ENCODE measurements at places on chromosomes 1 and 21.

DNA sequence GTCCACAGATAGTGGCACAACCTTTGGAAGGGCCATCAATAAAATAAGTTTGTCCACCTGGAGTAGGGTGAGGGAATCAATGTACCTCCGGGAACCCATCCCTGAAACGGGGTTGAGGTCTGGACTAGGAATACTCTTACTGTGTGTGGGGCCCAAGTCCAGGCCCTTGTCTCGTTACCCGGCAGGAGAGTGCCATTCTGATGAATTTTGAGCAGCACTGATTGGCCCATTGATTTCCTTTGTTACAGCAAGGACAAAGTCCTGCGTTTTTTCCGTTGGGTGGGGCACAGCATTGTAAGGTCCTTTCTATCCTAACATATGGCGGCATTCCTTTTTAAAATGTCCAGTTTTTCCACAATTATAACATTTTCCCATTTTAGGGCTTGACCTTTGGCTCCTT is 75.2 kb downstream of the AXDND1 start:
- no peak for DNase-seq

DNA sequence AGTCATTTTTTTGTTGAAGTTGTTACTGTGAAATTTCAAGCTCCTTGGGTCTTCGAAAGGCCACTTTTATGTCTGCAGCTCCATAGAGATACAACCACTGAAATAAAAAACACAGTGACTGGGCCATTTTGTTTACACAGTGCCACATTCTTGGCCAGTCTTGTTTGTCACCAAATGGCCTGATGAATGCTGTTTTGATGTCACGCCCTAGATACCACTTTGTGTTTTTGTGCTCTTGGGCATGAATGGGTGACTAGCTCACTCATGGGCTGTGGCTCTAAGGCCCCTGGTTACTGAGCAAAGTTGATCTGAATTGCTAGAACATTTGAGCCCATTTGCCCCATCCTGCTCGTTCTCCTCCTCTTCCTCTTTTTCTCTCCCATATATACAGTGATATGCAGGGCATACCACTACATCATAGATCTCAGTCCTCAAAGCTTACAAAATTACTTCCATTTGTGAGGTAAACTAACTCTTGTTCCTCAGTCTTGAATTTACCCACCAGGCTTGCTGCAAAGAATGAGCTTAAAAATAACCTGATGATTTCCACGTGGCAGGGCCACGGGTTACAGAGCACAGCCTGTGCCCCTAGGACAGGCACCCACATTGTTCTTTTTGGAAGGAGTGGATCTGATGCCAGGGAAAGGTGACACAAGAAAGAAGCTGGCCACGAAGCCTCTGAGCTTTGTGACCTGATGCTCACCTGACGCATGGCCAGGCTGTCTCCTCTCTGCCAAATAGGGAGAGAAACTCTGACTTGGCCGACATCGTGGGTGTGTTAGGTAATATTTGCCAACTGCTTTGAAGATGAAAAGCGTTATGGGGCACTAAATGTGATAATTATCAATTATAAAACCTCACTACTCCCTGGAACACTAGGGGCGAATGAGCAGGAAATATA is 92.4 kb downstream of the RUNX1 start:
- DNase-seq = no peak

GRCh38 chr1:5338466-5338865 is 653.8 kb downstream of the NPHP4 start:
- DNase-seq = no peak

DNA sequence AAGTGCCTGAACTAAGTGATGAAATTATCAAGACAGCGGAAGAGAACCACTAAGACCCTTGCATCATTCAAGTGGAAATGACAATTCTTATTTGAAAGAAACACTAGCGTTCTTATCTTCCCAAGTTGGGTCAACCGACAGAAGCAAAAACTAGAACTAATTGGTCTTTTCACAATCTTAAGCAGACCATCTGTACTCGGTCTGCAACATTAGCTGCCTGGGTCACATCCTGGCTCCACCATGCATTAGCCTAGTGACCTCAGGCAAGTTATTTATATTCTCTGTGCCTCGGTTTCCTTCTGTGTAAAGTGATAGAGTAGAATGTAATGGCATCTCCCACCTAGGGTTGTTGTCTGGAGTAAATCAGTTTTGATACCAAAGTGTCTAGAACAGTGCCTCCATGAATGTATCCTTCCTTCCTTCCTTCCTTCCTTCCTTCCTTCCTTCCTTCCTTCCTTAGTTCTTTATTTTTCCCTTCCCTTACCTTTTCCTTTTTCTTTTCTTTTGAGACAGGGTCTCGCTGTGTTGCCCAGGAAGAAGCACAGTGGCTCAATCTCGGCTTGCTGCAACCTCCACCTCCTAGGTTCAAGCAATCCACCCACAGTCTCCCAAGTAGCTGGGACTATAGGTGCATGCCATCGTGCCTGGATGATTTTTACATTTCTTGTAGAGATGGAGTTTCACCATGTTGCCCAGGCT is 6.0 kb downstream of the COLGALT2 start:
- no peak for DNase-seq

GRCh38 chr1:154481053-154481452 is 21.0 kb upstream of the TDRD10 start:
- DNase-seq = no peak

GRCh38 chr1:107252271-107252670 is 111.4 kb downstream of the NTNG1 start:
- no peak for DNase-seq

- no peak for DNase-seq
Observed at GRCh38 chr1:217211486-217211885, 419.4 kb downstream of the GPATCH2 start.

GRCh38 chr1:26482921-26483320 is 10.7 kb downstream of the HMGN2 start:
- DNase-seq = no peak

GRCh38 chr1:212485913-212486618 is 53.3 kb downstream of the NENF start:
- DNase-seq = peak; percentile 98

DNA sequence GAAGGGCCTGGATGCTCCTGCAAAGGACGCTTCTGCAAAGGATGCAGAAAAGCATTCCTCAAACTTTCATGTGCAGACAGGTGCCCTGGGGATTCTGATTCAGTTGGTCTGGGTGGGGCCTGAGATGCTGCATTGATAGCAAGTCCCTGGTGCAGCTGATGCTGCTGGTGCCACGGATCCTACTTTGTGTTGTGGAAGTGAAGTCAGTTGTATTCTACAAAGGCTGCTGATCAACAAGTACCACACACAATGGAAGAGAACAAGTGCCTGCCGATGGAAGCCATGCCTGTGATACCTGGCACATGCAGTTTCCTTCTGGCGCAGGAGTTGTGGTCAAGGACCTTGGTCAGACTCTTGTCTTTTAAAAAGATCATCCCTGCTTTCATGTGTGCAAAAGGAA is 478.8 kb downstream of the CAMTA1 start:
- no peak for DNase-seq

GRCh38 chr21:45828580-45829570 is 152.7 kb upstream of the COL6A1 start:
- DNase-seq = no peak

- DNase-seq = no peak
Observed at GRCh38 chr1:224851848-224852261, 77.6 kb upstream of the DNAH14 start.

GRCh38 chr21:28473530-28474220 is 519.0 kb downstream of the LTN1 start:
- no peak for DNase-seq

DNA sequence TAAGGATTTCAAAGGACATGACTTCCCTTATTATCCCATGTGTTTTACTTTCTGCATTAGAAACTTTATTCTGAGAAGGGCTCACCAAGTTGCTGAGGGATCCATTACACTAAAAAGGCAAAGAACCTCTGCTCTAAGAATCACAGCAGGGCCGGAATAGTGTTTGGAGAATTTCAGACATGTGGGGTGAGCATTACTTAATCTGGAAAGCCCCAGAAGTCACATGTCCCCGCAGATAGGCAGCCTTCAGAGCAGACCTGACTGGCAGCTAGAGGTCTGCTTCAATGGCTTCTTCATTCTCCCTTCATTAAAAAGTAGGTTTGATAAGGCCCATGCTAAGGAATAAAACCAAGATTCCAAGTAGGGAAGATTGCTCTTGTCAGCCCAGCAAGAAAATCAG is 52.6 kb upstream of the RBM15 start:
- DNase-seq = no peak

- no peak for DNase-seq
Observed at GRCh38 chr1:98368995-98369394, 292.5 kb upstream of the SNX7 start.

DNA sequence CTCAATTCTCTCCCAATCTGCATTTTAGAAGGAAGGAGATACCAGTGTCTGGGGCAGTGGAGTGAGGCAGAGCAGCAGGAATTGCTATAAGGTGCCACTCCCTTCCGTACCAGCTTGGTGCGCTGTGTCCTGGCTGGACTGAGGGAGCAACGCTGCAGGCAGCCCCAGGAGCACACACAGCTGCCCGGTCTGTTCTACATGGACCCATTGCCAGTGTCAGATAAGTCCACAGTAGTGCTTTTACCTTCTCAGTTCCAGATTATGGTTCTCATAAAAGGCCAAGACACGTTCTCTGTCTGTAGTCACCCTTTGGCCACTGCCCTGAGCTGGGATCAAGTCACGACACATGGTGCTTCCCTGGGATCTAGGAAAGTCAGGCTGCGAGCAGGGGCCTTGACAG is 44.1 kb upstream of the BARHL2 start:
- DNase-seq = no peak

GRCh38 chr1:157131281-157131680 is 6.9 kb downstream of the ETV3 start:
- DNase-seq = no peak

GRCh38 chr1:170686291-170686690 is 22.4 kb downstream of the PRRX1 start:
- no peak for DNase-seq

GRCh38 chr1:63277195-63278192 is 44.9 kb upstream of the FOXD3 start:
- no peak for DNase-seq

DNA sequence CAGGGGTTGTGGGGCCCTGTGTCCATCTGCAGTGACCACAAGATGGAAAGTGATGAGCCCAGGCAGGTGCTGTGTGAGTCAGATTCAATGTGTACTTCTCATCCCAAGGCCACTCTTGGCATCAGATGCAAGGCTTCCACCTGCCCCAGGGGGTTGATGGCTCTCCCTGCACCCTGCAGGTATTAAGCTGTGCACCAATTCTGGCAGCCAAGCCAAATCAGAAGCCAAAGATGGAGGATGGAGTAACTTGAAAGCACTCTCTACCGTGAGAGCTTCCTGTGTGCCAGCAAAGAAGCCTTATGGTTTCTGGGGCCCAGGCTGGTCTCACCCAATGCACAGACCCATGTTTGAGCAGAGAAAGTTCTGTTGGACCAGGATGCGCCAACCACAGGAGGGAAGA is 44.3 kb upstream of the TENT5C start:
- no peak for DNase-seq

DNA sequence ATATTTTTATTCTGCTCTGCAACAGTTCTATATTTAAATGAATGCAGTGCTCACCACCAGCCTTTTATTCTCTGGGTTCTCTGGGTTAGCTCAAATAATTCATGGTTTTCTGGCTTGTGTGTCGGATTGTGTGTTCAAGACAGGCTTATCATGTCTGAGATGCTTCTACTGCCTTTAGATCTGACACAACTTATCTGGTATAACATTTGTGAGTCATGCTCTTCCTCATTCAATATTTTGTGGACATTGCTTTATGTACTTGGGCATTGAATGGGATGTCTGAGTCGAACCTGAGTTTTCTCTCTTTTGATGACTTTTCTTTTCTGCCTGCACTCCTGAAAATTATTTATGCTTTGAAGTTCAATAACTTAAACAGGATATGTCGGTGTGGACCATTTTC is 17.6 kb upstream of the PKP1 start:
- no peak for DNase-seq
